ENCODE measurements at places on chromosomes 12 and 14.

DNA sequence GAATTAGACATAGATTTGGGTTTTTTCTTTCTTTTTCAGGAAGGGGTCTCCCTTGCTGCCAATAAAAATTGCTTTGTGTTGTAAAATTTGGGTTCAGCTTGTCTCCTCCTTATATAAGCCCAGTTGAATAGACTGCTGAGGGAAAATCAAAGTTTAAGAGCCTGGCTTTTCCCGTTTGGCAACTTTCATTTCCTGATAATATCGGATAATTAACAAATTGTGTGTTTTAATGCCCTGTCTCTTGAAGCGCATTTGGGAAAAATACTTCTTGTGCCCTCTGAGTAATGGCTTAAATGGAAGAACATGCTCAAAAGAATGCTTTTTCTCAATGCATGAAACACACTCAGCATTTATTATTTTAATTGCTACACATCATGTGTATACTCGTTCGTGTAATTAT lies 198.0 kb upstream of the DCN start:
- no peak for DNase-seq

DNA sequence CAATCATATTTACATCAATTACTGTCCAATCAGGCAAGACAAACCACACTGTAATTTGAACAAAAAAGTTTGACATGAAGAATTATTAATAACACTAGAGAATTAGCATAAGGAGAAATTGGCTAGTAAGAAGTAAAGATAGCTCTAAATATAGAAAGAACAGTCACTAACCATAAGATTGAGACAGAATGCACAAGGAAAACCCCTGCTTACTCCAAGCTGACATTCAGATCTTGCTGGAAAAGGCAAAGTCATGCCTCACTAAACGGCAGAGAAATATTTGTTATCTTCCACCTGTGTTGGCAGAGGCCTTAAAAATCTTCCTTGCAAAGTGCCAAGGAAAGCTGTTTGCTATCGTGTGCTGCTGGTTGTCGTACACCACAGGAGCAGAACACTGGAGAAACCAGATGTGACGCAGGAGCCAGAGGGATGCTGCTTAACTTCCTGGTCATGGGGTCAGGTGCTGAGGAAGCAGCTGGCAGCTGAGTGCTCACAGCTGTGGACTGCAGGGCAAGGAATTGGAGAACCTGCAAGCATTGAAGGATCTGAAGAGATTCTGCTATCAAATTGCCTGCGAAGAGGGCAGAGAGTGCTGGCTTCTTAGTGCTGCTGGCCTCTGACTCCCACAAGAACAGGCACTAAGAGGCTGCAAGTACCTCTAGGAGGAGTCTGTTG lies 1323.3 kb downstream of the LRFN5 start:
- DNase-seq: no peak

GRCh38 chr14:73784988-73785313 lies 66.7 kb upstream of the PTGR2 start:
- no peak for DNase-seq

DNA sequence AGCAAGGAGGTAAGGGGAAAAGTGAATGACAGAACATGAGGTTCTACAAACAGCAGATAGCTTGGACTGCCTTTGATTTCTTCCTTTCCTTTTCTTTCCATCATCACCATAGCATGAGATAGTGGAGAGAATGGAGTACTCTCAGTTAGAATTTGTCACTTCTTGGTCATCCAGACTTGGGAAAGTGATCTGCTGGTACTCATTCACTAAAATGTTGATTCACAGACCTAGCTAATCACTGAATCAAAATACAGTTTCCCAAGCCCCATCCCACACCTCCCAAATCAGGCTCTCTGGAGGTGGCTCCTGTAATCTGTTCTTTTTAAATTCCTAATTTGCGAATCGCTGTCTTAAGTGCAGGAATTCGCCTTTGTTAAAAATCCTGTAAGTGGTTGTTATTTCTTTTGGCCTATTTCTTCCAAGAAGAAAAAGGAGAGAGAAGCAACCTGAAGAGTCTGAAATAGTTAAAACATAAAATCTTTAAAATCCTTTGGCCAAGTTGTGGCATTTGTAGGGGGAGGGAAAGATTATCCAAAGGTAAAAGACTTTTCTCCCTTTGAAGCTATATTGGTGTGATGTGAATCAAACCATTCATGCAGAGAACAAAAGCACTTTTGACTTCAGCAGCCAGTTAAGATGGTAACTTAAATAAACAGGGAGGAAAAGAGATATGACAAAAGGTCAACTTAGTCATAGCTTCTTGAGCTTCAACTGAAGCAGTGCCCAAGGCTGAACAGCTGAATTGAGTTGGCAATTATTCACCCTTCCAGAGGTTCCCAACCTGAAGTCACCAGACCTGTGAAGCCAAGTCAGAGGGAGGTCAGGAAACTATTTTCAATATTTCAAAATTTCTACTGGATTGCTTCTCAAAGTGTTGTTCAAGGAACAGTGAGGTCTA lies 255.1 kb upstream of the KRR1 start:
- no peak for DNase-seq

DNA sequence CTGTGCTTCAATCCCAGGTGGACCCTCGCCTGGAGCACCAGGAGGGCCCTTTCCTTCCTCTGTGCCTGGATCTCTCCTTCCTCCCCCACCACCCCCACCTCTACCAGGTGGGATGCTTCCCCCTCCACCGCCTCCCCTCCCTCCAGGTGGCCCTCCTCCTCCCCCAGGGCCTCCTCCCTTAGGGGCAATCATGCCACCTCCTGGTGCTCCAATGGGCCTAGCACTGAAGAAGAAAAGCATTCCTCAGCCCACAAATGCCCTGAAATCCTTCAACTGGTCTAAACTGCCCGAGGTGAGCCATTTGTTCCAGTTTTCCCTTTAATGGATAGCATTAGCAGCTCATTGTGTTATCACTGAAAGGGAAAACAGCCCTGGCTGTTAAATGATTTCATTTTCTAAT lies 134.0 kb downstream of the GPR135 start:
- no peak for DNase-seq

DNA sequence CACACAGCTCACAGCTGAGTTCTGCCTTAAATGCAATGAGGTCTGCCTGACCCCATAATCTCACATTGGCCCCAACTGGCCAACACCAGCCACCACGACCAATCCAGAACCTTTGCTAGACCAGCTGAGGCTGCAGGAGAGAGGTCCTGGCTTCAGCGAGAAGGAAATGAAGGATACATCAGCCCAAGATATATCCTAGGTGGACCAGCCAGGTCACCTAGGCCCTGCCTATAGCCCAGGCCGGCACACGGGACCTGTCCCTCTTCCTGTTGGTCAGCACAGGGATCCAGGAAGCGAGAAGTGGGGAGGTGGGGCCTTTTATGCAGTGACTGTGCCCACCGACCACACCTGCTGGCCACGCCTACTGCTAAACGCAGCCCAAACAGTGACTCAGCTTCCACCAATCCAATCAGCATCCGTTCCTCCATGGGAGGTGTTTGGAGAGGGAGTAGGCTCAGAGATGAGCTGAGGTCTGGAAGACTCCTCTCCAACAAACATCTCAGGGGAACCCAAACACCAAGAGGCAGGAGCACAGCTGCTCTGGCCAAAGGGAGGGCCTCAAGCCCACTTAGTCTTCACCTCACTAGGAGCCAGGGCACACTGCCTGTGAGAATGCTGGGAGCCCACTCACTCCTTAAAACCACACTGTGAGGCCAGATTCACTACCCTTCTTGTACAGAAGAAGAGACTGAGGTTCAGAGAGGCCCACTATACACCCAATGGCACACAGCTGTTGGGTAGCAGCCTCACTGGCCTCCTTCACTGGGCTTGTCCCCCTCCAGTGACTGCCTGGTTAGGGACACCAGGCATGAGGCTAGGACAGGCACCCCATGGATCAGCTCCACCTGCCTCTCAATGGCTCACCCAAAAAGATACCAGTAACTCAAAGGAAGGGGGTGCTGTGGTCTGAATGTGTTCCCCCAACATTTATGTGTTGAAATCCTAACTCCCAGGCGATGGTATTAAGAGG lies 51.3 kb upstream of the PPP2R5C start:
- no peak for DNase-seq

DNA sequence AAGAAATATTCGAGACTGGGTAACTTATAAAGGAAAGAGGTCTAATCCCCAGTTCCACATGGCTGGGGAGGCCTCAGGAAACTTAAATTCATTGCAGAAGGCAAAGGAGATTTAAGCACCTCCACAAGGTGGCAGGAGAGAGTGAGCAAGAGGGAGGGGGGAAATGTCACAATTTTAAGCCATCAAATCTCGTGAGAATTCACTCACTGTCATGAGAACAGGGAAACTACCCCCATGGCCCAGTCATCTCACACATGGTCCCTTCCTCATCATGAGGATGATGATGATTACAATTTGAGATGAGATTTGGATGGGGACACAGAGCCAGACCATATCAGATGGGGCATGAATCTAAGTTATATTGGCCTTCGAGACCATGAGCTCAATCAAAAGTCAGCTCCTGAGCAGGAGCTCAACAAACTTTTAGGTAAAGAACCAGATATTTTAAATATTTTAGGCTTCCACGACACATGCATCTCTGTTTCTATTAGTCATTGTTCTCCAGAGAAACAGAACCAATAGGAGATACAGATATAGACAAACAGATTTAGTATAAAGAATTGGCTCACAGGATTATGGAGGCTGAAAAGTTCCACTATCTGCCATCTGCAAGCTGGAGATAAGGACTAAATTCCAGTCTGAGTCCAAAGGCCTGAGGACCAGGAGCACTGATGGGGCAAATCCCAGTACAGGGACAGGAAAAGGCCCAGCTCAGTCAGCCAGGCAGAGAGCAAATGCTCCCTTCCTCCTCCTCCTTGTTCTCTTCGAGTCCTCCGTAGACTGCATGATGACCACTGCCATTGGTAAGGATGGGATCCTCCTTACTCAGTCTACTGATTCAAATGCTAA lies 24.9 kb downstream of the DGLUCY start:
- DNase-seq: no peak

GRCh38 chr14:29043737-29044136 lies 277.1 kb downstream of the FOXG1 start:
- no peak for DNase-seq

DNA sequence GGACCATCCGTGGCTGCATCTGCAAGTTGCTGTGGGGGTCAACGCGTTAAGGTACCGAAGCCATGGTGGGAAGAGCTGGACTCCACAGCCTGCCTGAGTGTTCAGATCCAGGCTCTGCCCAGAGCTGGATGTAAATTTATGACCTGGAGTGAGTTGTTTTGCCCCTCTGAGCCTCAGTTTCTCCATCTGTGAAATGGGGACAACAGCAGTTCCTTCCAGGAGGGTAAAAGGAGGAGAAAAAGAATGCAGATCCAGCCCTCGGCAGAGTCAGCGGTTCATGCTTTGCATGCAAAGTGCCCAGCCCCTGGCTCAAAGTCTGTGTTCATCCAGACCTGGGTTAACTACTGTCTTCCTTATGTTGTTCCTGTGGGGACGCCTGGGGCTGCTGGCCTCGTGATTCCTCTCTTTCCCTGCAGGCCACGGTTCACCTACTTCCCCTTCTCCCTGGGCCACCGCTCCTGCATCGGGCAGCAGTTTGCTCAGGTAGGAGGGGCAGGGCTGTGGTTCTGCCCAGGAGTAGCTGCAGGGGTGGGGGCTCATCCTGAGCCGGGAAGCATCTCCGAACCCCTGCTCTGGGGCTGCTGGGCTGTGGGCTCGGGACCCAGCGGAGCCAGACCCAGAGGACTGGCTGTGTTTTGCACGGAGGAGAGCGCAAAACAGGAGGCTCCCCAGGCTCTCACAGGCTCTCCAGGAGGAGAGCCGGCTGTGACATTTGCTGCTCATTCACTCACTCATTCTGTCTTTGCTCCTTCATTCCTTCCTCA lies 41.9 kb downstream of the CYP46A1 start:
- no peak for DNase-seq

DNA sequence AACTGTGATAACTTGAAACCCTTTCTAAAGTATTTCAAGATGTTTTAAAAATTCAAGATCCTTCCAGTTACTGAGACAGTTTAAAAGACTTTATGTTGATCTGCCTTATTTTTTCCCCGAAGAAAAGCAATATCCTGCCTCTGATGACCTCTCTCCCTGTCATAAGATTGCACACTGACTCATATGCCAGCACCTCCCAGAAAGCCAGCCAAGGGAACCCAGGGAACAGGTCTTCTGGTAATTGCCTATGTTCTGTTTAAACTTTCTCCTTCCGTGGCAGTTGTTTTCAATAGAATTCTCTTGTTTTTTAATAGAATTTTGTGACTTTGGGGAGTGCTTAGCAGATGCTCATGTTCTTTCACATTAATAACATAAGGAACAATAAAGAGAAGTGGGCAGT lies 300.2 kb upstream of the PRKD1 start:
- no peak for DNase-seq

- no peak for DNase-seq
Measured at GRCh38 chr12:58099476-58099875, 158.1 kb downstream of the ATP23 start.

- DNase-seq: no peak
Measured at GRCh38 chr12:25644979-25645378, 91.9 kb upstream of the LMNTD1 start.

DNA sequence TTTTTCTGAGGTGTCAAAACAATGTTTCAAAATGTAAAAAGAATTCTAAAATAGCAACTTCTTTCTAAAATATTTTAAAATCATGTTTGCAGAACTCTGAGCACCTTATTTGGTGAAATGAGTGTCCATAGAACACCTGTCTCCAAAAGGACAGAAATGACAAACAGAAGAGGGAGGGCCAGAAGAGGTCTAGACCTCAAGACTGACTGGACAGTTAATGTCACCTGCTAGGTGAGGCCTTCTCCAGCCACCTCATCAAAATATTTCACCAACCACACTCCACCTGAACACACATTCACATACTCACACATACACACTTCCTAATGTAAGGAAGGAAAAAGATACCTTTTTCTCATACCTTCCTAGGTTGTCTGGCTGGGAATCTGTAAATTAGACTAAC lies 147.8 kb upstream of the PLEKHA5 start:
- no peak for DNase-seq

DNA sequence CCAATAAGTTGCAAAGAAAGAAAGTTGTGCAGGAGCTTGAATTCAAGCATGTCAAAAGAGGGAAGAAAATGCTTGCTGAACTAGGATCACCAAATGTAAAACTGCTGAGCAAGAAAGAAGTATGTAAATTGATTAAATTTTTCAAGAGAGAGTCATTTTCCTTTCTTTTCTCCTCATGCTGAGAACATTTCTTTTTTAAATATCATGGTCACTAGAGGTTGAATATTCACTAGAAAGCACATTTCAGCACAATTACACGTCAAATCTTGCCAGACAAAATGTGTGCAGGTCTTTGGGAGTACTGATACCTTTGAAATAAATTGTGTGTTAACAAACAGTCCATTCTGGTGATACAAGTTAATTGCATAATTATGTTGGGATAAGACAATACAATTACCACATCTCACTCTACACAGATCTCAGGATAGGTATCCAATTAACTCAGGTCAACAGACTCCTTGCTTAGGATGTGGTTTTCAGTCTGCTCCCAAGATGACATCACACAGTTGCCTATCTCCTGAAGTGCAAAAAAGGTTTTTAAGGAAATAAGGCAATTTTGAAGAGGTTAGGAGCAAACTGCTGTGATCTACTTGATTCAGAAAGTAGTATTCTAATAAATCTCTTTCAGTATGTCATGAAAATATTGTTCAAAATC lies 862.2 kb downstream of the RPS29 start:
- DNase-seq: no peak

GRCh38 chr12:116765271-116765670 lies 27.2 kb downstream of the RNFT2 start:
- DNase-seq: no peak

All from NK-92 treated with Interleukin-12 subunit alpha and Interleukin-12 subunit beta, amount 100 ng/mL, for 24 hours (cell line).